ENCODE measurements at places on chromosomes 3 and 15.
A peak's percentile ranks its signal among the peaks of the same experiment; 100 is the strongest.

DNA sequence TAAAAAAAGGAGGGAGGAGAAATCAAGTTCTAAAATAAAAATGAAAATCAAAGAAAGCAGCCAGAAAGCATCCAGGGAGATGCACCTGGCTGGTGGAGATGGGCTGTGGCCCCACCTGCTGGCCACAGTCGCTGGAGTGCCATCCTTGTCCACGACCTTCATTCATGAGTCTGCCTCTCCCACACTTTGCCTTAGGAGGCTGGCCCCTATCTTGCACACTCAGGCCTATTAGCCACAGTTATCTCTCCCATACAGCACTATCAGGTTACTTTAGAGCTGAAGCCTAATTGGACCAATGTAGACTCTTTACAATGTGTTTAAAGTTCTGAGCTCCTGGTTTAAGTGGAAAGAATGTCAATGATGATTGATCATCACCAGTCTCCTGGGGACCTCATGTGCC, 392.0 kb upstream of the RORA start:
- no peak for DNase-seq

- peak; percentile 60 for DNase-seq
Observed at GRCh38 chr15:55318588-55319494, at the start of the genes PIGB and PIGBOS1. PIGB (plus strand) TSS chr15:55319222; CDS start chr15:55319251, 29 bp downstream. PIGBOS1 (minus strand) TSS chr15:55319123; CDS start chr15:55317792, 1,331 bp downstream.

DNA sequence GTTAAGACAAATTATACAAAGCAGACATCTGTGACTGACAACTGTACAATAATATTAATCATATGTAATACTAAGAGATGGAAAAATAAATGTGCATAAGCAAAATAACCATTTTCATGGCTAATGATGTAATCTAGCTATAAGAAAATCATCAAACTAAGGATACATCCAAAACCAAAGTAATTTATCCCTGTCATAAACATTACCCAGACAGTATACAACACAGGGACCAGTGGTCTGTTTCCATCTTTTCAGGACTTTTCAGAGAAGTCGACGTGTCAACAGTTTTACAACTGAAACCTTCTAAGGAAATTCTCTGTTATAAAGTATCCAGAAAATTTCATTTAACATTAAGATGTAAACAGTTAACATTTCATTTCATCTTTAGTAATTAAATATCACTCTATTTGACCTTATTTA, 11.0 kb downstream of the THBS1 start:
- no peak for DNase-seq

- DNase-seq = no peak
Observed at GRCh38 chr3:71062952-71063772, 520.4 kb downstream of the FOXP1 start.

- DNase-seq = no peak
Observed at GRCh38 chr3:78349571-78349970, 1309.7 kb downstream of the ROBO2 start.

- DNase-seq = no peak
Observed at GRCh38 chr3:33256249-33256648, 21.0 kb upstream of the FBXL2 start.

- DNase-seq = no peak
Observed at GRCh38 chr3:49006408-49007067, 653 bp upstream of the WDR6 start.
